ENCODE measurements at places on chromosomes 1 and 21.

DNA sequence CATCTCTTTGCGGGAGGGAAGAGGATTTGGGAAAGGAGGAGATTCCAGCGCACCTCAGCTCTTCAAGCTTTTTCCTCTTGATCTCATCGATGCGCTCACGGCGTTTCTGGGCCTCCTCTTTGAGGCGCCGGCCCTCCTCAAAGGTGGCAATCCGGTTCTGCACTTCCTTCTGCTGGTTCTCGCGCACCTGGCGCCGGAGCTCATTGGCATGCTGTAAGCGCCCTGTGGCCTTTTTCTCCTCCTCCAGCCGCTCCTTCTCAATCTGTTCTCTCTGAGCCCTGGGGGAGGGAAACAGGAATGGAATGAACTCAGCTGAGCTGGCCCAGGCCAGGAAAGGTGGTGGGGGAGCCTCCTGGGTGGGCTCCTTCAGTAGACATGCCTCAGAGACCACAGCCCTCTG lies 10.4 kb upstream of the VSIG8 start:
- no peak for DNase-seq

- peak; percentile 84 for DNase-seq
These were observed 27.2 kb upstream of the EPS8L3 start for GRCh38 chr1:109790735-109791494.

GRCh38 chr21:15631342-15631741 lies 98.4 kb upstream of the USP25 start:
- DNase-seq, result no peak

GRCh38 chr21:40633048-40633447 lies 213.9 kb downstream of the DSCAM start:
- DNase-seq, result no peak

DNA sequence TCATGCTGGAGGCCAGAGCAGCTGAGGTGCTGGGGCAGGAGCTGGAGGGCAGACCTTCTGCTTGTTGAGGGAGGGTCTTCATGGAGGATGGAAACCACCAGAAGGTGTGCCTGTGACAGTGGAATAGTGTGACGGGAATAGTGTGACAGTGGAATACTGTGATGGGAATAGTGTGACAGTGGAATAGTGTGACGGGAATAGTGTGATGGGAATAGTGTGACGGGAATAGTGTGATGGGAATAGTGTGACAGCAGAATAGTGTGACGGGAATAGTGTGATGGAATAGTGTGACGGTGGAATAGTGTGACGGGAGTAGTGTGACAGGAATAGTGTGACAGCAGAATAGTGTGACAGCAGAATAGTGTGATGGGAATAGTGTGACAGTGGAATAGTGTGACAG lies 325.1 kb downstream of the HHAT start:
- no peak for DNase-seq

DNA sequence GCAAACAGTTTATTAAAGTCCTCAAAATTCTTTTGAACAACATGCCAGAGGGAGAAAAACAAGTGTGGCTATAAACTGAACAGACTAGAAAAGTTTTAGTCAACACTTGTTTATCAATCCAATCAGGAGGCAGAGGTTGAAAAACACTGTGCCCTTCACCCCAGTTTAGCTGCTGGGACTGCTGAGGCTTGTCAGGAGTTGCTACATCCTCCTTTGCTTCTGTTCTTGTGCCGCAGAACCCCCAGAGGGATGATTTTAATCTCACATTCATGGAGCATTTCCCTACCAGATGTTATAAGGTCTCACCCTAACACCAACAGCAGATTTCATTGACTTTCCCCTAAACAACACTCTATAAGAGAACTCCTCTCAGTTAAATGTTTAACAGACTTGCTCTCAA lies 321.2 kb downstream of the VAV3 start:
- no peak for DNase-seq

DNA sequence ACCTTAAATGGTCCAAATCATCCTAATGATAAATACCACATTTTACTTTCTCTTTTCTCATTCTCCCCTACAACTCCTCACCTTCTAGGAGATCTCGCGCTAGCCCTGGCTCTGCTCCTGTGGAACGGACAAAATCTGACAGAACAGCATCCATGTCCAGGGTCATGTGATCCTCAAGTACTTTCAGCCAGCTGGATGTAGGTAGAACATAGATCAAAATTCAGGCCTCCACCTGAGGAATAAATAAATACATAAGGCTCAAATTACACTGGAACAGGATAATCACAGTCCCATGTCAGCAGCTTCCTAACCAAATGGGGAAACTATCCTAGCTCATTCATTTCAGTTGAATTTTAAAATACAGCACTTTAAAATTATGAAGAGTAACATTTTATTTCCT lies 33.2 kb downstream of the OTUD7B start:
- DNase-seq, result no peak

DNA sequence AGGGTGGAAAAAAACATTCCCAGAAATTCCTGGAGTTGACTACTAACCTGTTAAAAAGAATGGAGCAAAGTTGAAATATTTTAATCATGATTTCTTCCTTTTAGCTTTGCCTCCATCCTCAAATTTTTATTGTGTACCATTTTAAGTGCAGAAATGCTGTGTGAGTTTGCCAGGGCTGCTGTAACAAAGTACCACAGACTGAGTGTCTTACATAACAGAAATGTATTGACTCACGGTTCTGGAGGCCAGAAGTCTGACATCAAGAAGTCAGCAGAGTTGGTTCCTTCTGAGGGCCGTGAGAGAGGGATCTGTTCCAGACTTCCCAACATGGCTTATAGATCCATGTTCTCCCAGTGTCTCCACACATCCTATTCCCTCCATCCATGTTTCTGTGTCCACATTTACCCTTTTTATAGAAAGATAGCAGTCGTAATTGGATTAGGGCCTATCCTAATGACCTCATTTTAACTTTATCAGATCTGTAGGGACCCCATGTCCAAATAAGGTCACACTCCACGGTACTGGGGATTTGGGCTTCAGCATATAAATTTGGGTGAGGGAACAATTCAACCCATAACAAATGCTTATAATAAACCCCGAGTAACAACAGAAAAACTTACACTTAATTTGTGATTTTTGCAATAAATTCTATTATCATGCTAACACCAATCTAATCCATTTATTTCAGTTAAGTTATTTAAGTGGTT lies 12.7 kb downstream of the SNX7 start:
- DNase-seq, result no peak

DNA sequence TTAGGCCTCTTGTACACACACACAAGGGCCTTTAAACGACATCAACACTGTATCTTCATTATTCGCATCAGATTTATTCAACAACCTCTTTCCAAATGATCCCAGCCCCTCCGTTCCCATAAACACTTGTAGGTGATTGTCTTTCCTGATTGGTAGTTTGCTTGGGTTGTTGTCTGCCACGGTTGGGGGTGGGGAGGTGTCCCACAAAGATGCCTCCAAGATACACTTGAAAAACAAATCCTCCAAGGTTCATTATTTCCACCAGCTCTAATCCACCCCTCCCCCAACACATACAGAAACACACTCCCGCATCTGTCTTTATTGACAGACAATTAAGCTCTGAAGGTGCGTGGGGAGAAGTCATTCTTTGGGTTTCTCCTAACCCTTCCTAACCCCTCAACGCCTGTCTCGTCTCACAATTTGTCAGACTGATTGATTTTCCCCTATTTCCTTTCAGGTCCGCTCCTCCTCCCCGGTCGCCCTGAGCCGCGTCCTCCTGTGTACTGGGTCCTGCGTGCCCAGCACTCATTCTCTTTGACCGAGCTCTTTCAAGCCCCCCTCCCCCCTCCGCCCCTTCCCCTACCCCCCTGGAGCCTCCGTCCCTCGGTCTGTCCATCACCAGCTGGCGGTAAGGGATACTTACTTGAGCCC lies 1.4 kb downstream of the WDR26 start:
- DNase-seq, result peak; percentile 38

- no peak for DNase-seq
These were observed 58.4 kb upstream of the EPS8L3 start for GRCh38 chr1:109821831-109822745.

DNA sequence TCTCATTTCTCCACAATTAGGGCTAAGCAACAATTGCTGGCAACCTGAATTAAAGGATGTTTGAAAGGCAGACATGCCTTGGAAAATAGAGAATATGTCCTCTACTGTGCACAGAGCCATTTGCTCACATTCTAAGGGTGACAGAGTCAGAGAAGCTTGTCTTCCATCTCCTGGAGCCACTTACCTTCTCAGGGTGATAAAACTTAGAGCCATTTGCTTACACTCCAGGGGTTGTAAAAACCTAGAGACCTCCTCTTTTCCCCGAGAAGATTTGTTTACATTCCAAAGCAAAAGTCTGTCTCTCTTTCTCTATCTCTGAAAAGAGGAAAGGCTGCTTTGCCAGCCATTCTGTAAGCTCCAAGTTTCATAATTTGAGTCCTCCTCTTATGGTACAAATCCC lies 61.3 kb downstream of the LBR start:
- no peak for DNase-seq

DNA sequence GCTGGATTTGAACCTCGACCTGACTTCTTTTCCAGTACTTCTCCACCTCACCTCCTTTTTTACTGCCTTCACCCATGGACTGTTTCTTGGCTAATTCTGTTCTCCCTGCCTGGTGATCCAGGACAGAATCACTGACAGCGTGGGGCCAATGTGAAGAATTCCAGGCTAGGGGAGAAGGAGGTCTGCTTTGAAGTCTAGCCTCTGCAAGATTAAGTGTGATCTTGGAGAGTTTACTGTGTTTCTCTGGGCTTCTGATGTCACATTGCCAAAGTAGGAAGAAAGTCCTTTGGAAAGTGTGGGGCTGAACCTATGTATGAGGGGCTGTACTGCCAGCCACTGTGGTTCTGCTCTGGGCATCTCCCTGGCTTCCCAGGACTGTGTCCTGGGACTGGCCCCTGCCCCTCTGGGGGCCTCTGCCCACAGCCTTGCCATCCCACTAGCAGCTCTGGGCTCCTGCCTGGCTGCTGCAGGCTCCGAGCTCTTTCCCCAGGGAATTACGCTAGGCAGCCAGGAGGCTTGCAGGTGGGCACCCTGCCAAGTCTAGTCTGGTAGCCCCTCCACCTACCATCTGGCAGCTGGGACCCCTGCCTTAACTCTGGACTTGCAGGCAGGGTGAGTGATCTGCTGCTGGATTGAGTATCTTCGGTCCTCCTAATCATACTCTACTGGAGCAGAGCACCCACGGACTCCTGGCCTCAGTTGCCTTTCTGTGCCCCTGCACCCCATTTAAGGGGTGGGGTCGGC lies 52.2 kb downstream of the YARS1 start:
- no peak for DNase-seq

DNA sequence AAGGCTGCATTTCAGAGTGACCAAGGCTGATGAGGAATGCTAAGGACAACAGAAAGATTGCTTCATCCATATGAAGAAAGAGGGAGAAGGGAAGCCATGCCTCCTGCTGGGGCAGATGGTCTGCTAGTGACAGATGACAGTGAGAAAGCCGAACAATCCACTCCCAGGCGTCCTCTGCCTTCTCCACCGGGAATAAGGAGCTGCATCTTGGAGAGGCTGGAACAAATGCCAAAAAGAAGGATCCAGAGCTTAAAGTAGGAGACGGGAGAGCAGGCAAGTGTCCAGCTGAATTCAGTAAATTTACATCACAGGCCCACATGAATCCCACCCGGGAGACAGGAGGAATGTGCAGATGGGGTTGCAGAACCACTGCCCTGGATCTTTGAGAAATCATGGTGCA lies 33.4 kb downstream of the DDX20 start:
- DNase-seq, result no peak

GRCh38 chr1:201409440-201409839 lies 10.3 kb upstream of the LAD1 start:
- no peak for DNase-seq

- DNase-seq, result no peak
These were observed 42.1 kb upstream of the LEPR start for GRCh38 chr1:65378247-65378946.

GRCh38 chr1:239247285-239247684 lies 139.1 kb upstream of the CHRM3 start:
- no peak for DNase-seq

- no peak for DNase-seq
These were observed 17.2 kb upstream of the BEND5 start for GRCh38 chr1:48793863-48794262.

- DNase-seq, result no peak
These were observed 271.5 kb upstream of the TMEM51 start for GRCh38 chr1:14881775-14882672.

GRCh38 chr1:76158126-76158525 lies 83.6 kb downstream of the ST6GALNAC3 start:
- DNase-seq, result no peak

DNA sequence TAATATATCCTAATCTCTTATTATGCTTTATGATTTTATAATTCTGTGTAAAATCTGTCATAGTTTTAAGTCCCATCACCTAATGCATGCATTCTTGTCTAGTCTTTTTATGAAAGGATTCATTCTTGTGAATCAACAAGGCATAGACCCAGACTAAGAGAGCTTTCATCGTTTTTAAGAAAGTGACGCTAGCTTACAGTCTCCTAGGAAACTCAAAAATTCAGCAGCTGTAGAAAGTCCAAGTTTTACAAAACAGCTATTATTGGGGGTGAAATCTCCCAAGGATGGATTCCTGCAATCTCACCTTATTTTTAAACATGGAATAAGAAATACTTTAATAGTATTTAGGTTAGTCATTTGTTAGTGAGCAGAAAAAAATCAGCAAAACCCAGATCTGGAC lies 104.7 kb downstream of the NCAM2 start:
- no peak for DNase-seq

GRCh38 chr1:24745711-24746413 lies 615 bp downstream of the CLIC4 start:
- peak; percentile 50 for DNase-seq

- no peak for DNase-seq
These were observed 28.2 kb upstream of the MPZL1 start for GRCh38 chr1:167693425-167694045.

GRCh38 chr1:68322837-68323687 lies 90.7 kb upstream of the WLS start:
- no peak for DNase-seq

GRCh38 chr1:113269168-113269963 lies 120.9 kb upstream of the MAGI3 start:
- no peak for DNase-seq

- DNase-seq, result no peak
These were observed 13.5 kb downstream of the TNFSF4 start for GRCh38 chr1:173193639-173194038.

Measured in activated T-cell treated with anti-CD3 and anti-CD28 coated beads, Interleukin-2, amount 50 U/mL, for 48 hours (primary cell).